Activated CD8-positive, alpha-beta T cell treated with anti-CD3 and anti-CD28 coated beads for 36 hours (primary cell): ENCODE measurements at places on chromosomes 6 and 20. TPM values are rescaled to one million over a fixed set of nuclear protein-coding genes. Genes with fewer than 3 reads are reported as not detected.

Gene CD109
- 10.6 TPM for total RNA-seq

Gene C20orf144
- 0.29 TPM for total RNA-seq

Gene NOTCH4
- 1.3 TPM for total RNA-seq

Gene PACSIN1
- total RNA-seq, result 0.51 TPM

GRCh38 chr6:25042036-25042521, 106.3 kb upstream of the RIPOR2 start:
- DNase-seq, result peak; percentile 64

GRCh38 chr6:54920628-54921027, 74.1 kb downstream of the FAM83B start:
- no peak for DNase-seq

GRCh38 chr6:130447374-130447773, 81.6 kb downstream of the TMEM200A start:
- DNase-seq, result no peak

DNA sequence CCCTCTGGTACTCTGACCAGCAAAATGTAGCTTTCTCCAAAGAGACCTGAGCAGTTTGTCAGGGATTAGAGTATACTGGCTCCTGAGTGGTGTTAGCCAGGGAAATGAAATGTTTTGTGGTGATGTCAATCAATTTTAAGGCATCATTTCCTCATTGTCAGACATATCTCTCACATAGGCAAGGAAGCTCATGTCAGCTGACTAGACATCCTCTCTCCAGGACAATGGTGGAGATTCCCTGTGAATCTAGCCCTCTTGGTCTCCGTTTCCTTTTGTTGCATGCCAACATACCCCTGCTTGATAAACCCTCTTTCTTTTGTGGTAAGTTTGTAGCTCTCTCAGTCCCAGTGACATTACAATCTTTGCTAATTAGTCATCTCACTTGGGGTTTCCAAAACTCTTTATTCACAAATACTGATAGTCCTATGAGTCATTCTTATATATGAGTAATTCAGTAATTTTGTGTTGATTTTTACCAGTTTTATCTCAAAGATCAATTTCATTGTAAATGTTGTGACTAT, 135.6 kb upstream of the PTPRK start:
- DNase-seq, result peak; percentile 19

GRCh38 chr6:37089783-37090182, 80.2 kb upstream of the PIM1 start:
- DNase-seq, result no peak

- no peak for DNase-seq
Observed at GRCh38 chr20:25072226-25072811, 9.6 kb downstream of the VSX1 start.

DNA sequence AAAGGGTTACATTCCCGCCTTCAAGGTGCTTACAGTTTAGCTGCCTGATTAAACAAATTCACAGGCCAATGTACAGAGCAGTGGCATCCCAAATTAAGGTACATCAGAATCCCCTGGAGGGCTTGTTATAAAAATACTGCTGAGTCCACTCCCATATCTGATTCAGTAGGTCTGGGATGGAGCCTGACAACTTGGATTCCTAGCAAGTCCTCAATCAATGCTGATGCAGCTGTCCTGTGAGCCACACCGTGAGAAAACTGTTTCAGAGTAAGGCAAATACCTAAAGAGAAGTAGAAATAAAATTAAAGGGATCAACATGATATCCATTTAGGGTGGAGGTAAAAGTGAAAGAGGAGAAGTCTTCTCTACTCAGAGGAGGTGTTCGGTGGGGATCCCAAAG, 16.5 kb downstream of the NHSL1 start:
- DNase-seq, result no peak
